ENCODE measurements at places on chromosomes 2 and 18.
A peak's percentile ranks its signal among the peaks of the same experiment; 100 is the strongest.

DNA sequence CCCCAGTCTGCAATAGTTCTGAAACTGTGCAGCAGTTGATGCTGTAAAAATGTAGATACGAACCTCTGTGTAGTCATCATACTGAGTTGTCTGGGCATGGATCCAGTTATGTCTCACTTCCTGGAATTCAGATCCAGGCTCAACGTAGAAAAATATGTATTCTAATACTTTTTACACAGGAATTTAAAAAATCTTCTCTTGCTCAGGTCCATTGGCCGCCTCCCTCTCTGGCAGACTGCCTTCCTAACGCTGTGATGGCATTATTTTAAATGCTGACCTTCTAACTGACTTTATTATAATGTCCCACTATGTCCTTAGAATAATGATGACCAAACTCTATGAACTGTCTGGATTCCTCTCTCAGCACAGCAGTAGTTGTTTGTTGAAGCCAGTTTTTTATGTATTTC lies 119.6 kb downstream of the FEZ2 start:
- DNase-seq = no peak

- no peak for DNase-seq
Measured at GRCh38 chr2:145325485-145325884, 805.6 kb upstream of the ZEB2 start.

GRCh38 chr2:210170196-210170445 lies 1.1 kb downstream of the KANSL1L start:
- DNase-seq = peak; percentile 58

- no peak for DNase-seq
Measured at GRCh38 chr2:63192889-63193774, 142.5 kb downstream of the OTX1 start.

- DNase-seq = no peak
Measured at GRCh38 chr2:162070228-162070936, 3.6 kb downstream of the DPP4 start.

- DNase-seq = no peak
Measured at GRCh38 chr18:49968644-49969309, 155.4 kb upstream of the ACAA2 start.

DNA sequence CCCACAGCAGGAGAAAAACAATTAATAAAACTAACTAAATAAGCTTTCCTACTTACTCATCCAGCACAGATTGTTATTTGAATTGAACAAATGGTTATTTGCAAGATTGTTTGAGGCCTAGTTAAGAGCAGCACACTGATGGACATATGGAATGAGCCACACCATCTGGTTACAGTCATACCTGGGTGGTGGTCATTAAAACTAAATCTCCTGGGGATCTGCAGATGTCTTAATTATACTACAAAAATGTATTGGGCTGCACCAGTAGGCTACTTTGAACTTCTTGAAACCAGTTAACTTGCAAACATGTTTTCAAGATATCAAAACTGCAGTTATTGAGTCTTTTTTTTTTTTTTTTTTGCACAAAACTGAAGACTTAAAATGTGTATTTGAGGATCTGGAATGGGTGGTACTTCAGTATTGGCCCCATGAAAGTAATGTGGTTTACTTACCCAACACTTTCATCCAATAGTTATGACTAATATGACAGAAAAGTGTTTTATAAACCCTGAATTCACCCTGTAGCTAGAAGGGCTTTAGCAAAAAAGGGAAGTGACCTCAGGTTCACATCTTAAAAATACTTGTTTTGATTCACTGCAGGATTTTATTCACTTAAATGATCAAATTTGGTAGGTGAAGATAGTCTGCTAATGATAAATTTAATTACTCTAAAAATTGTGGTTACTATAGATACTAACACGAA lies 10.8 kb downstream of the AGFG1 start:
- DNase-seq = no peak

DNA sequence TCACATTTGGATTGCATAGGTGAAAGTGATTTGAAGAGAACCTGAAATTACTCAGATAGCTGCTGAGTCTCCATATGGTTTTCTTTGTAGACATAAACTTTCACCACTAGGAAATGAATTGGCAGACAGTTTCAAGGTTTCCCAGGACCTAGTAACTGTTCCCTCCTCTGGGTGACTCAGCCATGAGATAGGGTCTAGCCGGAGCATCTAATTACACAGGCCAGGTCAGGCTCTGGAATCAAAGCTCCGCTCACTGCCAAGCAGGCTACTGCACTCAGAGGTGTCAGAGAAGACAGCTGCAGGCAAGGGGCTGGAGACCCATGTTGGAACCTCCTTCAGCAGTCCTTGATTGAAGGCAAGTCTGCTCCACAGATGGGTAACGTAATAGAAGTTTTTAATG lies 429.2 kb downstream of the TNS1 start:
- DNase-seq = no peak

DNA sequence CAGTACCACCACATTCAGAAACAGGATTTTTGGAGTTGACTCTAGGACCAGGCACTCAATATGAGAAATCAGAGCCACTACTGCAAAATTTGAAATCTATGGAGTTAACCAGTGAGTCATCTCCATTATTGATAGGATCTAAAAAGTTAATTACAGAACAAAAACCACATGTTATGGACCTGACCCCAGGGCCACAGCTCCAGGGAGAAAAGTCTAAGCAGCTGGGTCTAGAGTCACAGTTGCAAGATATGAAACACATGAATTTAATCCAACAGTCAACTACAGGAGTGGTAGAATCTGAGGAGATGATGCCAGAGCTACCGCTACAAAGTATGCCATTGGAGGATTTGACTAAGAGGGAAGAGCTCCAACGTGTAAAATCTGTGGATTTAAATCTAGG lies 13.4 kb upstream of the ZNF512 start:
- no peak for DNase-seq

DNA sequence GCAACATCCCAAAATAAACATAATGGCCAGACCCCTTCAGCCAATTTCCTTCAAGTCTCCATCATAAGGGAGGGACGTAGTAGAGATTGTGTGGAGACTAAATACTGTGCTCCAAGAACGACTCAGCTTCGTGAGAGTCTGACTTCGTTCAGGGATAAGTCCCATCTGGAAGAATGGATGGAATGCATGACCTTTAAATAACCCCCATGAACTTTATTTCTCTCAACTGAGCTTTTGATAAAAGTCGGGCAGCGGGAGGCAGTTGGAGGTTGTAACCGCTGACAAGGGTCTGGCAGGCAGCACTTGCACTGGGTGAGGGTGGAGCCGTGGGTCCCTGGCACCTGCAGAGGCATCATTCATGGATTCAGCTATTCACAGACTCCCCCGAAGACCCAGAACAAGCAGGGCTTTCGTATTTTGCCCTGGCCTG lies 115.9 kb downstream of the ZFP36L2 start:
- DNase-seq = no peak

DNA sequence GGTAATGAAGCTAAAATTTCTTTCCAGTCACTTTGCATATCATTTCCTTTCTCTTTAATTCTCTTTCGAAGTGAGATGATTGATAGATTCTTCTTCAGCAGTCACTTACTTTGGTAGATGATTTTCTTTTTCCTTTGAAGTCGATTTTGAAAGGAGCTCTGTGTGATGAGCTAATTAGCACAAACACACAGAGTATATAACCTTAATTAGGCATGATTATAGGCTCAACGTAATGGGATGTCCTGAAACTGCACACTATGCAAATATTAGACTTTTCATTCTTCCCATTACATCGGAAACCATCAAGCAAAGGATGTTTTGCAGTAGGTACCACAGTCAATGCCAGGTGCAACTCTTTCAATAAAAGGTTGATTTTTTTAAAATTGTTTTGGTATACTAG lies 6.4 kb upstream of the CTLA4 start:
- no peak for DNase-seq

Measured in lower lobe of right lung (tissue), 2 donors.